ENCODE measurements at places on chromosomes 6 and 20.

DNA sequence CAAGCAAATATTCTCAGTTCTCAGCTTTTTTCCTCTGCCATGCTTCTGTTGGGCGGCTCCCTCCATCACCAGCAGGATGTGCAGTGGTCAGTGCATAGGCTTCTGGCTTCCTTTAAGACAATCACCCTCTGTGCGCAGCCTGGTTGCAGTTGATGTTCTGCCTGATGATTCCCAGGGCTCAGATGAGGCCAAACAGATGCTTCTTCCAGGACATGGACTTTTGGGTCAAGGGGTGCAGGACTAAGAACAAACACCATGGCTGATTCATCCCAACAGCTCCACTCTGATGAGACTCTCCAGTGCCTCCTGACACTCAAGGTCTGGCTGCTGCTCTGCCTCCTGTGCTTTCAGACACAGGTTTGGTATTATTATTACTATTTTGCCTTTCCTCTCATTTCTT is 554.8 kb upstream of the CDH4 start:
- DNase-seq = peak; percentile 52

DNA sequence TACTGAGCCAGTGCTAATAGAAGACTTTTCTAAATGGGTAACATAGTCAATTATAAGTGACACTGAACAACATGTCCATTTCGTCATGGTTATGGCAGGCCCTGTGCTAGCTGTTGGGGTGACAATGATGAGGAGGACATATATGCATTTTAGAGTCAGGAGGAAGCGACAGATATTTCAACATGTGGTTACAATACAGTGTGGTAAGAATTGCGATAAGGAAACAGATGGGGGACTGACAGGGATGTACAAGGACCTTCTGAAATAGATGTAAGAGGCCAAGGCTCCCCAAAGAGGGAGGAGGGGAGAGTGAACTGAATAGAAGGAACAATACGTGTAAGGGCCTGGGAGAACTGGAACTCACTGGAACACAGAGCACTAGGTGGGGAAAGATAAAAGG is 11.7 kb downstream of the MMP24 start:
- no peak for DNase-seq

- no peak for DNase-seq
These were observed 447.8 kb upstream of the JARID2 start for GRCh38 chr6:14797875-14798593.

GRCh38 chr6:7154341-7155139 is 46.8 kb downstream of the RREB1 start:
- no peak for DNase-seq

DNA sequence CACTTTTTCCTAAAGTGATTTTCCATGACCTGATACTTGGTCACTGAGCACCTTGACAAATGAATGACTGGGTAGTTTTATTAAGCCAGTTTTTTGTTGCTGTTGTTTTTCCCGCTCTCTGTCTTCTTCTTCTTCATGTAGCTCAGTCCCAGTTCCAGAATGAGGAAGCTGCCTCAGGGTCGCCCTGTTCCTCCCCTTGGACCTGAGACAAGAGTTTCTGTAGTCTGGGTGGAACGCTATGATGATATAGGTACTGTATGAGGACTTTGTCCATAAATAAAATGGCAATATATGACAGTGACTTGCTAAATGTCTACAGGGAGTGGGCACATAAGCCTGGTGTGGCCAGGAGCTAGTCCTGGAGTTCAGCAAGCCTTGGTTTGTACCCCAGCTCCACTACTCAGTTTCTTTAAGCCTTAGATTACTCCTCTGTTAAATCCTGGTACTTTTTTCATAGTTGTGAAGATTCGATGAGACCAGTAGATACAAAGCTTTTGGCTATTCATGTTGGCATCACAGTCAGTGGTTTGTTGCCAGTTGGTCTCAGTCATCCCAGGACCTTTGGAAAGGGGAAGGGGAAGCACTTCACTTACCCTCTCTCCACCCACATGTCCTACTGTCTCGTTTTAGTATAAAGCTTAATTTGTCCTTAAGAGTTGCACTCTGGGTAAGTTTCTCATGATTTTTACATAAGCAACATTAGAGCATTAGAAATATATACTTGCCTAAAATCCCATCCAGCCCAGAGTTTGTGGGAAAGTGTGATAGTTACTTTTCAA is 11.1 kb upstream of the ADIG start:
- DNase-seq = no peak

DNA sequence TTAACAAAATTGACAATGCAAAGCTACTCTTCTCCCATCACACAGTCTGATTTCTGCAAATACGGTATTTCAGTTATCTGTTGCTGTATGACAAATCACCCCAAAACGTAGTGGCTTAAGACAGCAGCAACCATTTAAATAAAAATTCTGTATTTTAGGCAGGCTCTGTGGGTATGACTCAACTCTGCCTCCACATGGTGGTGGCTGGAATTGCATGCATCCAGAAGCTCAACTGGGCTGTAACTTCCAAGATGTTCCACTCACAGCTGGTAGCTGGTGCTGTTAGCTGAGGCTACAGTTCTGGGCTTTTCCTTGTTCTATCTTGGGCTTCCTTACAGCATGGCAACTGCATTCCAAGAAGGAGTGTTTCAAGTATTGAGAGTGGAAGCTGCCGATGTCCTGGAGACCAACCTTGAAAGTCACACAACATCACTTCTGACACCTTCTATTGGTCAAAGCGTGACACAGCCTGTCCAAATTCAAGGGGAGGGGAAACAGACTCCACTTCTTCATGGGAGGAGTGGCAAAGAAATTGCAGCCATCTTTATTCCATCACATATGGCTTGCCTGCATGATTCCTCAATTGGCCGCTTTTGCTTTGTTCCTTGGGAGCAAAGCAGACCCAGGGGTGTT is 39.7 kb upstream of the TULP1 start:
- peak; percentile 56 for DNase-seq

DNA sequence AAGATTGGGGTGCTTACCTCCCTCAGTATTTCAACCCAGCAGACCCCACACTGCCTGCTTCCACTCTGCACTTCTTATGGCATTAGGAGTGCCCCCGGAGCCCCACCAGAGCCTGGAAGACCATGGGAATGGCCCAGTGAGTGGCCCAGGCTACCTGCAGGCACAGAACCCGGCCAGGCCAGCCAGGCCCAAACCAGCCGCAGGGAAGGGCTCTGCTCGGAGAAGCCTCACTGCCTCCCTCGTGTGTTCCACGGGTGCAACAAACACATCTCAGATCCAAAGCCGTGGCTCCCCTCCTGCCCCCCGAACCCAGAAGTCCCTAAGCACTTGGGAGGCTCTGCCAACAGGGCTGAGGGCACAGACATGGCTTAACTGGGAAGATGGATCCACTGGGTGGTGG is 283.9 kb downstream of the CDH4 start:
- DNase-seq = no peak

DNA sequence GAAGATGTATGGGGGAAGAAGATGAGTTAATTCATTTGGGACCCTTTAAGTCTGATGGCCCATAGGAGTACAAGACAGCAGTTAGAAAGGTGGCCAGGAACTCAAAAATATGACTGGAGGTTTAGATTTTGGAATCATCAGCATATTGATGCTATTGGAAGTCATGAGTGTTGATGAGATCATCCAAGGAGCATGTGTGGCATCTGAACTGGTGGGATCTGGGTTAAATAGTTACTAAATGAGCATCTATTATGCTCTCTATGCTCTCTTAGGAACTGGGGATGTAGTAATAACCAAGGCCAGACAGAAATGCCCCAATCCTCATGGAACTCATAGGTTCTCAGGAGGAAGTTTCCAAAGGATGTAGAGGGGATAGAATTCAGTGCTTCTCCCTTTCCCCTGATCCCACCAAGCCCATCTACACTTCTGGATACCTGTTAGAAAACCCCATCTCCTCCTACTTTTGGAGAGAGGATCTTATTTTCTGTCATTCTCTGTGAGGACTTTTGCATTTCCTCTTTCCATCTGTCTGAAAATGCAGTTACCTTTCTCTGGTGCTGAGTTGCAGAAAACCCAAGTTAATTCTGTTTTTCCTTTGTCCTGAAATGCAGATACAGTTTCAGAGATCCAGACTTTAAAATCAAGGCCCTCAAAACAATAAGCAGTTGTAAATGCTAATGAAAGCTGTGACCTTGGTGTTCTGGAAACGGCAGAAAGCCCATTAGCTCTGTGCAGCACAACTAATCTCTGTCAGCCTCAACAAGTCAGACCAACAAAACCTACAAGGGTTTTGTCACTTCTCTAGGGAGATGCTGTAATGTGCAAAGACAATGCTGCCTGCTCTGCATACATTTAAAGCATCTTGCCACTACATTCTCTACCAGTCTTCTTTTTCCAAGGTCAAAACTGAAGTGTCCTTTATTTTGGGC is 65.8 kb downstream of the TBC1D7 start:
- peak; percentile 12 for DNase-seq

DNA sequence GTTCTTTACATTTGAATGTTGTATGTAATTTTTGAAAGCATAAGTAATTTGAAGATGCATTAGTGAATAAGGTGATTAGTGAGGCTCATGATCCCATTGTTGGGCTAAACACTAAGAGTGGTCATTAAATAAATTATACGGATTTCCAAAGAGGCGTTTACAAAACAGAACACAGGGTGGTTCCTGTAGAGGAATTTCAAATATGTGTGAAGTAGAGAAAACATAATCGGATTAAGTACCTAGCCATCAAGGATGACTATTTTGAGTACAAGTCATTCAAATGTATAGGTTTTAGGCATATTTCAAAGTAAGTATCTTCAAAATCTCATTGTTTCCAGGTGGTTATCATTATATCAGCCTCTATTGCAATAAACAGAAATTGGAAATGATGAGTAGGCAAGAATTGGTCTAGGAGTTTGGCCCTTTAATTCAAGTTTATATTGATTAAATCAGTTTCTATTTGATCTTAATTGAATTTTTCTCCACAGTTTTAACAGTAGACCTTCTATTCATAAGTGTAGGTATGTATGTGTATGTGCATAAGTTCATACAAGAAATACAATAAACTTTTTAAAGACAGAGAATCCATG is 94.8 kb downstream of the MYLK4 start:
- no peak for DNase-seq

DNA sequence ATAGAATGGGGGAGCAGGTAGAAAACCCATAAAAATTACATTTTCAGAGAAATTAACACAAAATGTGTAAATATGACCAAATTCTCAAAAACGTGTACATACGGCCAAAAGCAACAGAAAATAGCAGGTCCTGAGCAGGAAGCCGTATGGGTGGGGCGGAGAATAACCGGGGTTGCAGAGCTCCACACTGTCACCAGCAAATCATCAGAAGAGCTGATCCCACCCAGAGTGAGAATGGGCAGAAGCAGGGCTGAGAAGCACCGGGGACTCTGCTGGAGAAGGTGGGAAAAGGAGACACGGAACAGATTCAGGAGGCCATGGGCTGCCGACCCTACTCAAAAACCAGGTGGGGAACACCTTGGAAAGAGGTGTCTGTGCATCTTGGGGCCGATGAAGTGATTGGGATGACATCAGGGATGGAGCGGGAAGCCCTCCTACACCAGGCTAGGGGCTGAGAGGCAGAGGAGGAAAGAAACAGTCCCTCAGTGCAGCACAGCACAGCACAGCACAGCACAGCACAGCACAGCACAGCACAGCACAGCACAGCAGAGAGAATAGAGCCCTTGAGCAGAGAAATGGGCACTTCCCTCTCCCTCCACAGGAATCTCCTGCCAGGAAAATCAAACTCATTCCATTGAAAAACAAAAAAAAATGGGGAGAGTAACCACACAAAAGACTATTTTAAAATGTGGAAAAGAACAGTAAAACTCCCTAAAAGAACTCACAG is 22.3 kb downstream of the STX7 start:
- DNase-seq = peak; percentile 26

DNA sequence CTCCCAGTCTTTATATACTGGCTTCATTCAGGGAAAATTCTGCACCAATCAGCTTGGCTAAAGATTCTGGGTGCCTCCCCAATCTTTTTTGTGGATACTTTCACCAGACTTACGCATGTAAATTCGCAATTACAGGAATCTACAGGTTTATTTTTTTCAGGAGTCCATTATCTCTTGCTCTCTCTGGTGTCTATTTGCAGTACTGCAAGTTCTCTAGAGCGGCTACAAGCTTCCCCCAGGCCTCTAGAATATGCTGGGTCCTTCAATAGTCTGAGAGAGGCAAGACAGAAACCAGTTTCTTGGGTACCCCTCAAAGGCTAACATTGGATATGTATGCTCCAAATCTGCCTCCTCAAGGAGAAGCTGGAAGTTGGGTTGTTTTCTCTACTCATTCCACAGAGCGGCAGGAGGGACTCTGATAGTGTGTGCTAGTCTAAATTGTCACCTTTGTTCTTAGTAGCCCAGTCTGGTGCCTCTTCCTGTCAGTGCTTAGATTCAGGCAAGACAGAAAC is 58.5 kb downstream of the SUN5 start:
- peak; percentile 21 for DNase-seq

- DNase-seq = peak; percentile 43
These were observed 51.2 kb upstream of the FANCE start for GRCh38 chr6:35400901-35401311.

DNA sequence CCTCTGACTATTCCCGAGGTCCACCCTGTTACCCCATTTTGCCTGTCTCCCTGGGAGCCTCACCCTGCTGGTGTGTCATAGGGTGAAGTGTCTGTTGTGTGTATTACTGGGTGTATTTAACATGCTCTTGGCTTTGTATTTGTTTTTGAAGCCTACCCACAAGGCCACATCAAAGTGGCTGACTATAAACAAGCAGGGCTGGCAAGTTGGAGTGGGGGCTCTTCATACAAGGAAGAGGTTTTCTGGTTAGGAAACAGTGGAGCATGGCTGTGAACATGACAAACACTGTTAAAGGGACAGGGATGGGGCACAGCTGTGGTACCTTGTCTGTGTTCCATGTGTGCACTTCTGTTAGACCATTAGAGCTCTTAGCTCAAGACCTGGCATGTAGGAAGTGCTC is 26.3 kb downstream of the HECA start:
- peak; percentile 61 for DNase-seq

GRCh38 chr6:112122756-112123155 is 35.4 kb downstream of the FAM229B start:
- no peak for DNase-seq

DNA sequence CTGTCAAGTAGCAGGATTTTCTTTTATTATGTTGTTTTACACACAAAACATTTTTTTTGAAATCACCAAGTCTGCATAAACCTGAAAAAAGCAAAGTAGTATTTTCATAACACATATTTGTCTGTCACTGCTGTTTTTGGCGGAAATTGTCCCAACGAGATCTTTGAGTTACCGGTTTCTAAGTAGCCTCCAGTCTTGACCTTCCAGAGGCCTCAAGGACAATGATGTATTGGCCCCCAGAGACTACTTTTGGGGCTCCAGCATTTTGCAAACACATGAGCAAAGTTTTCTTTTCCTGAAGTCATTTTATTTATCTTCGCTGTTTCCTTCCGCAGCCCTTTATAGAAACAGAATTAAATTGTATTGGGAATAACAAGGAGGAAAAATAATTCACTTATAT is 862.6 kb downstream of the KIF16B start:
- DNase-seq = no peak

DNA sequence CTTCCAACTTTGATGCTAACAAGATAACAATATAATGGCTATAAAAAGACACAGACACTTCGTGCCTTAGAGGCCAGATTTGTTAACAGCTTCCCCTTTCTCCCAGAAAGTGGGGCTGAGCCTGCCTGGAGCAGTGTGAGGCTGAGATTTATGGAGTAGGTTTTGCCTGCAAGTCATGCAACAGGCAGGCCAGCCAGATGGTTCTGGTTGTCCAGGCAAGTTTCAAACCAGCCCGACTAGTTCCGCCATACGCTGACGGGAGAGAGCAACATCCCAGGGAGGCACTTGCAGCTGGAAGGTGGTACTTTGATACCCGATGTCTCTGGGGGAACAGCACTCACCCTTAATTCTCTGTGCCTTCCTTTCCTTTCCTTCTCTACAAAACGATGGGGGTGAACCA is 81.3 kb upstream of the NAA20 start:
- no peak for DNase-seq

GRCh38 chr20:19867940-19868371 is 109.9 kb downstream of the RIN2 start:
- no peak for DNase-seq
